OCI-M1 (cell line): ENCODE measurements at places on chromosomes 16 and 17.

- DNase-seq: no peak
These were observed 3.6 kb downstream of the USP31 start for GRCh38 chr16:23145608-23146007.

- DNase-seq: no peak
These were observed 11.9 kb downstream of the TOX3 start for GRCh38 chr16:52535076-52535475.

- DNase-seq: peak; percentile 22
These were observed 133.4 kb downstream of the OR1D5 start for GRCh38 chr17:2929881-2930533.

- no peak for DNase-seq
These were observed 456.2 kb downstream of the XYLT1 start for GRCh38 chr16:17014484-17015121.

GRCh38 chr16:80947239-80947638 lies 59.4 kb downstream of the CMC2 start:
- DNase-seq: no peak

DNA sequence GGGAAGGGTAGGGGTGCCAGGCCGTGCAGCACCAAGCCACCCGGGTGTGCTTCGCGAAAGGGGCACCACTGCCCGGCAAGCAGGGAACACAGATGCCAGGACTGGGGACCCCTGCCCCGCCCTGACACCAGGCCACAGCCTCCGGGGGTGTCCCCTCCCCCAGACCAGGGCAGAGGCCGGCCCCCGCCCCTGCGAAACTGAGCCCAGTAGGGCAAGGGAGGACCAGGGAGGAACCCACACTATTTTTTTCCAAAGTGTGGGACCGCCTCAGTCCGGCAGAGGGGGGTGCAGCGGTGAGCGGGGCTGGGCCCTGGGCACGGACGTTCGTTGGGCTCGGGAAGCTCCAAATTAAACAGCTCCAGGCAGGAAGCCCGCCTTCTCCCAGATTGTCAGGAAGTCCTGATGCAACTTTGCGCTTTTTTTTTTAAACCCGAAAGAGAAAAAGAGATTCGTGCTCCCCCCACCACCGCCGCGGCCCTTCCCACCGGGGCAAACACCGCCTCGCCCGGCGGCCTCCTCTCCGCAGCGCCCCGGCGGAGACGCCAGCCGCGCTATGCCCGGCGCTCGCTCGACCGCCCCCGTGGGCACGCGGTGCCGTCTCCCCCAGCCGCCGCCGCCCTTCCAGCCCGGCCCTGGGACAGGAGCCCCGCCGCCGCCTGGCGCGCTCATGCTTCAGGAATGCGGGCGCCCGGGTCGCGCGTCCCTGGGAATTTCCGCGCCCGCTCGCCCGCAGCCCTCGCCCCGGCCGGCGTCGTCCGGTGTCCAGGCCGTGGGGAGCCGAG lies 755 bp downstream of the PIEZO1 start:
- peak; percentile 74 for DNase-seq

DNA sequence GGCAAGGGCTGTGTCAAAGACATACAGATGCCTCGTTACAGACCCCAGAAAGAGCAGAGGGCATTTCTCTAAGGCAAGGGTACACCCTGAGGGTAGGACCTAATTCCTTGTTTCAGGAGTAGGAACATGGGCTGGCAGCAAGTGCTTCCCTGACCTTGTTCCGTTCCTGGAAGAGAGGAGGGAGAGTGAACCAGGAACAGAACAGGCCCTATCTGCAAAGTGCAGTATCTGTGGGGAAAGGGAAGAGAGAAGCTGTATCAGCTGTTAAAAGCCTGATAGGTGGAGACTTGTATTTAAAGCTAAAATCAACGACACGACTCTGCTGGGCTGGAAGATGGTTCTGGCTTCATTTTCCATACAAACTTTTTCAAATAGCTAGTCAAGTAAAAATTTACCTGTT lies 26.1 kb upstream of the FASN start:
- no peak for DNase-seq

DNA sequence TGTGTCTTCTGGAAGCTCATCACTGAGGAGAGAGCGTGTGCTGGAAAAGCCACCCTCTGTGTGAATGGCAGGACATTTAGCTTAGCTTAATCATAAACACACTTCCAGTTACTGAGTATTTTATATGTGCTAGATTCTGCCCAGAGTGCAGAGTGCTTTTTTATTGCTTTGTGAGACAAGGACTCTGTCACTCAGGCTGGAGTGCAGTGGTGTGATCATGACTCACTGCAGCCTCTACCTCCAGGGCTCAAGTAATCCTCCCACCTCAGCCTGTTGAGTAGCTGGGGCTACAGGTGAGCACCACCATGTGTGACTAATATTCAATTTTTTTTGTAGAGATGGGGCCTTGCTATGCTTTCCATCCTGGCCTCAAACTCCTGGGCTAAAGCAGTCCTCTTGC lies 61.4 kb upstream of the IRX3 start:
- no peak for DNase-seq

- no peak for DNase-seq
These were observed 46.0 kb downstream of the CACNG1 start for GRCh38 chr17:67090341-67090740.

DNA sequence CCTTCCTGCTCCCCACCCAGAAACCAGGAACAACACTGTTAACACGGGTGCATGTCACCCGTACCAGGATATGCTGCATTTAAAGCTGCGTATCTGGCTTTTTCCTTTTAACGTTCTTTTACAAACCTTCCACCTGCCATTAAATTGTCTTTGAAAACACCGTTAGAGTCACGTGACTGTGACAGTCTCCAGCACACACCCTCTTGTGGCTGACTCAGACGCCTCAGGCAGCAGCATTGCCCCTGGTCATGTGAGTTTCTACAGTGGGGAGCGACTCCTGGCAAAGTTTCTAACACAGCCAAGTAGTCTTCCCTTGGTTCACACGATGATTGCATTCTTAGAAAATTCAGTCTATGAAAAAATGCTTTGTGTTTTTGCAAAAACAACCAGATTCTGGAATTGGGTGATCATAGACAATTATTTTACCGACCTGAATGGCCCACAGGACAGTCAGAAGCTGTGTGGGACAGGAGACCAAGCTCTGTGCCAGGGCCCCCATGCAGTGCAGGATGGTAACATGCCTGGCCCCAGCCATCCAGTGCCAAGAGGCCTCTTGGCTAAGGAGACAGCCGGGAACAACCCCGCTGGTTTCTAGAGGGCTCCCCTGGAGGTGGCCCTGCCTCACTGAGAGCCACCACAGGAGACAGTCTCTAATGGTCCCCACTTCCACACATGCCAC lies 199.1 kb downstream of the KATNIP start:
- peak; percentile 84 for DNase-seq

DNA sequence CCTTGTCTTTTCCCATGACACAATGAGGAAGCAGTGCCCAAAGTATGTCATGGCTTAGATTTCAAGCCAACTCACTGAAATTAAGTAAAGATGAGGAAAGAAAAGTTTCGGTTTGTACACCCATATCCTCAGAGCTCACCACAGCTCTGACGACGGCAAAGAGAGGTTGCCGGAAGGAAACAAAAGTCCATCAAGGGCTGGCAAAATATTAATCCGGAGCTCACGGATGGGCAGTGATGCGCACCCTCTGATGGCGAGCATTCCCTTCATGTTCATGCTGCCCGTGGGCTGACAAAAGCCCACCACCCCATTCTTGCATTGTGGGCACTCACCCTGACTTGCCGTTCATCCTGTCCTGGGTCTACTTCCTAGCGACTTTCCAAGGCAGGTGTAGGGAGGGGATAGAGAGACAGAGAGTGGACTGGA lies 103.1 kb downstream of the SOX9 start:
- DNase-seq: no peak

GRCh38 chr16:55499951-55500529 lies 8.8 kb upstream of the LPCAT2 start:
- peak; percentile 71 for DNase-seq

GRCh38 chr16:29983420-29984136 lies 9.9 kb downstream of the TAOK2 start:
- no peak for DNase-seq

DNA sequence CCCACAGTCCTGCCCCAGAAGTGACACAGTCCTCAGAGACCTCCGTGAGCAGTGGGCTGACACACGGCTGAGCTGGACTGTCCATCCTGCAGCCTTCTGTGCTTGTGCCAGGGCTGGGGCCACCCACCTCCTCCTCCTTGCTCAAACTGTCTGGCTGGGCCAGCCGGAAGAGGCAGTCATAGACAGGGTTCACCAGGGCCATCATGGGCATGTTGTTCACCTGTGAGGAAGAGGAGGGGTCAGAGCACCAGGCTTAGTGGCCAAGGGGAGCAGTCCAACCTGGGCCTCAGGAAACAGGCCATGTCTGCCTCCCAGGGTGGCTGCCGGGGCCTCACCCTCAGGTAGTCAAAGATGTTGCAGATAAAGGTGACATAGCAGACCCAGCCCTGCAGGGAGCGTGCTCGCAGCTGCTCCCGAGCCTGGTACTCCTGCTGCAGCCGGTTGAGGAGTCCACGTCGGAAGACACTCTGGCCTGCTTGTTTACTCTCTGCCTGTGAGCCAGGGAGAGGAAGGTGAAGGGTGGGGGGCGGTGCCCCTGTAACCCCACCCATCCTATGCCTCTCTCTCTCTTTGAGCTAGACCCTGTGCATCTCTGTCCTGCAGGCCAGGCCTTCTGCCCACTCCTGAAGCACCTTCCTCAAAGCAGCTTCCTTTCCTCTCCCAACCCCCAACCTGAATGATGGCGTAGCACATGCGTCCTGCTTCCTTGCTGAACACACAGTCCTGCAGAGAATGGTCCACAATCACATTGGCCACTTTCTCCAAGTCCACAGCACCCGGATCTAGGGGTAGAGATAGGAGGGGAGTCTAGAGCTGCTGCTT lies 3.4 kb downstream of the MIF4GD start:
- DNase-seq: no peak
